Lower lobe of right lung (tissue), 2 donors: ENCODE measurements at places on chromosomes 16 and 17. TPM values are rescaled to one million over a fixed set of nuclear protein-coding genes. Genes with fewer than 3 reads are reported as not detected.

The GP2 gene
- 0.18 TPM for total RNA-seq

The KRTAP4-1 gene
- total RNA-seq = not detected

The DVL2 gene
- 46.4 TPM for total RNA-seq

The TMEM88 gene
- 12.0 TPM for total RNA-seq

The DBNDD1 gene
- 4.2 TPM for total RNA-seq

- DNase-seq = no peak
These were observed 26.1 kb upstream of the JPT2 start for GRCh38 chr16:1651974-1652312.

DNA sequence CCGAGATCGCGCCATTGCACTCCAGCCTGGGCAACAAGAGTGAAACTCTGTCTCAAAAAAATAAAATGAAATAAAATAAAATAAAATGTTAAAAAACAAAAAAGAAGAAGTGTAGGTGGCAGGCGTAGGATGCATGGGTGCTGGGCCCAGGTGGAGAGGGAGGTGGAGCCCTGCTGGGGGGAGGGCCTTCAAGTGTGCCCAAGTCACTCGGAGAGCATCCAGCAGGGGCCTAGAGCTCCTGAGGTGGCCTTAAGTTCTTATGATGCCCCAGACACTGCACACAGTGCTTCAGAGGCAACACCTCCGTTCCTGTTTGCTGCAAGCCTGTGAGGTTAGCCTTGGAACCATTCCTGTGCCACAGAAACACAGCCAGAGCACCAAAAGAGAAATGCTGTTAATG lies 23.2 kb downstream of the IL4R start:
- peak; percentile 29 for DNase-seq

DNA sequence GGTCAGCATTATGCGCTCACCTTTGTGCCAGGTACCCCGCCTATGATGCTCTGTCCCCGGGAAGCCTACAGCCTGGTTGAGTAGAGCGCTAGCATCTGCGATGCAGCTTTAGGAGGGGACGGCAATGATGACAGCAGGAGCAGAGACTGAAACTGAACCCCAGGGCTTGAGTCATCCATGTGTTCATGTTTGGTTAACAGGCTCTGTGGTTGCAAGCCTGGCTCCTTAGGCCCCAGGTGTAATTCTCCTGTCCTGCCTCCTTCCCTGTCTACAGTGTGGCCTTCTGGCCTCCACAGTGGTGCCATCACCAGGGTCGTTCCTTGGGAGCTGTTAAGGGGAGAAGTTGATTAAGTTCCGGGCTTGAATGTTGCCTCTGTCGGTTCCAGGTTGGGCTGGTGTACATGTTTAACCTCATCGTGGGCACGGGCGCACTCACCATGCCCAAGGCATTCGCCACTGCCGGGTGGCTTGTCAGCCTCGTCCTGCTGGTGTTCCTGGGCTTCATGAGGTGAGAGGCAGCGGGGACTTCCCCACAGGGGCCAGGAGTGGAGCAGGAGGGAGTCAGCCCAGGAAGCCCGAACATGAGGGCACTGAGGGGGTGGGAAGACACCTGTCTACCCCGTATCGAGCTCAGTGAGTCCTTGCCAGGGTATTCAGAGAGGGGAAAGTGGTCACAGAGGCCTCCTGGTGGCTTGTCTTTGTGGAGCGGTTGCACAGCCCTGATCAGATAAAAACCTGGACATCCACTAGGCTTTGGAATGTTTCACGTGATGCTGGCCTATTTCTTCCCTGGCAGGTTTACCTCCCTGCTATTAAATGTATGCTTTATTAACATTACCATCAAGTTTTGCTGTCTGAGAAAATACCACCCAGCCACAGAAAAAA lies 9.2 kb upstream of the NAT9 start:
- no peak for DNase-seq

DNA sequence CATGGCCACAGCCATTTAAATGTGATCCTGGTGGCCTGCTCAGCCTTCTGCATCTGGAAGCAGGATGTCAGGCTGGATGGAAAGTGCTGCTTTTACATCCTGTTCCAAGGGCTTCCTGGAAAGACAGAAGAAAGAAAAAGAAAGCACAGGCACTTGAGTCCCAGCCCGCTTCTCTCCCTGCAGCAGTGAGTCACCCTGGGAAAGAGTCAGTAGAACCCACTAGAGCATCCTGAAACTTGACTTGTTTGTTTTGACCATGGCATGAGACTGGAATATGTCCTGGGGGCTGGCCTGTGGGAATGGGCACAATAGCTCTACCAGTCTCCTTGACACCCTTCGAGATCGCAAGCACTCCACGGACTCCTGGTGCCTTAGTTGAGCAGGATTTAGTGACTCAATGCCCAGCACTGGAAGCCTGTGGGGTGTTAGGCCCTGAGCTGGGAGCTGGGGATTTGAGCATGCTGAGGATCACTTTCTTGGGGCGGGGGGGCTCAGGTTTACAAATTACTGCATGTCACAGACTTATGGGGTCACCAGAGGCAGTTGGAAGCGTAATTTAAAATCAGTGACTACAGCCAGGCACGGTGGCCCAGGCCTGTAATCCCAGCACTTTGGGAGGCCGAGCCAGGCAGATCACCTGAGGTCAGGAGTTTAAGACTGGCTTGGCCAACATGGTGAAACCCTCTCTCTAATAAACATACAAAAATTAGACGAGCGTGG lies 22.1 kb upstream of the GNA13 start:
- no peak for DNase-seq

DNA sequence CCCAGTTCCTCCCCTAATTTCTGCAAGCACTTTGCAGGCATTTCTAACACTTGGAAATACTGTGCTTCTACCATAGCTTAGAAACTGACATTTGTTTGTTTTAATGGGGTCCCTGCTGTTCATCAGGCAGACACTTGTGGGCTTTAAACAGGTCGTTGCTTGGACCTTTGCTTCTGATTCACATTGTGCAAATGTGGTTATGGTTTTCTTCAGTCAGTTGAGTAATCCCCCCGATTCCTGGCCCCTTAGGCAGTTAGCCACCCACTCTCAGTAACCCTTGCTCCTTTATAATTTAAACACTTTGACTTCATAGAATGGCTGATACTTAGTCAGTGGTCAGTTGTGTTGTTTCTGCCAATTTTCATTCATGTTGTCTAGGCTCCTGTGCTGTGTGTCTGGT lies 39.4 kb downstream of the SLC47A1 start:
- no peak for DNase-seq

DNA sequence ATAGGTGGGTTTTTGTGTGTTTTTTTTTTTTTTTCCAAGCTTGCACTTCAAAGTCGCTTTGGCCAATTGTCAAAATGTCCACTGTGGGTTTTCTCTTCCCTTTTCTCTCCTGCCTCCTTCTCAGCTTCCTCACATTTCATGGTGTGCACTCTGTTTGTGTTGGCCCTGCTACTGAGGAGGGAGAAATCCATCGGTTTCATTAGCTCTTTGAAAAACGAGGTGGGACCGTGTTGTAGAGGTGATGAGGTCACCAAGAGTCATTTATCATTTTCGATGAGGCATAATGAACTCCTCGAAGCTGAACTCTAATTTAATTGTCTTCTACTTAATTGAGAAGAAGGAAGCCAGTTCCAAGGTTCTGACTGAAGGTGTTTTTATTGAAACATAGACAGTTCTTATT lies 174.4 kb upstream of the TOX3 start:
- no peak for DNase-seq

- DNase-seq = no peak
These were observed 26.4 kb downstream of the CASKIN2 start for GRCh38 chr17:75488693-75489510.

- no peak for DNase-seq
These were observed 92.4 kb downstream of the HAPSTR1 start for GRCh38 chr16:9183682-9184353.

DNA sequence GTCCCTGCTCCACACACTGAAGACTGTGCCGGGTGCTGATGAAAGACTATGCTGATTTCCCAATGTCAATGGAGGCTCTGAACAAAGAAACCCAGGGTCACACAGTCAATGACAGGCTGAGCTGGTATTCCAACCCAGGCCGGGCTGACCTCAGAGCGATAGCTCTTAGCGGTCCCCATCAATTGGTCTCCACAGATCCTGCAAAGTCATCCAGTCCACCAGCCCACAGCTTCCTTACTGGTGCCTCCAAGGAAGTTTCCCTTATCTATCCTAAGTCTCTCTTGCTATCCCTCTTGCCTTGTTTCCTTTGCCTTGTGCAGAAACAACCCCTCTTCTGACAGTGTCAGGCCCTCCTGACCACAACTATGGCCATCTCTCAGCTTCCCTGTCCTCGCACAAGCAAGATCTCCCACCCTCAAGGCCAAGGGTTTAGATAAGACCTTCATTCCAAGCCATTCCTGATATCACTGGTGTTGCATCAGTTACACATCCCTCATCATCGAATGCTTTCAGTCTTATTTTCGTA lies 52.7 kb upstream of the KSR1 start:
- no peak for DNase-seq

- DNase-seq = no peak
These were observed 55.3 kb downstream of the AKAP1 start for GRCh38 chr17:57140316-57140715.

GRCh38 chr17:40069751-40070708 lies 7.3 kb downstream of the THRA start:
- no peak for DNase-seq

DNA sequence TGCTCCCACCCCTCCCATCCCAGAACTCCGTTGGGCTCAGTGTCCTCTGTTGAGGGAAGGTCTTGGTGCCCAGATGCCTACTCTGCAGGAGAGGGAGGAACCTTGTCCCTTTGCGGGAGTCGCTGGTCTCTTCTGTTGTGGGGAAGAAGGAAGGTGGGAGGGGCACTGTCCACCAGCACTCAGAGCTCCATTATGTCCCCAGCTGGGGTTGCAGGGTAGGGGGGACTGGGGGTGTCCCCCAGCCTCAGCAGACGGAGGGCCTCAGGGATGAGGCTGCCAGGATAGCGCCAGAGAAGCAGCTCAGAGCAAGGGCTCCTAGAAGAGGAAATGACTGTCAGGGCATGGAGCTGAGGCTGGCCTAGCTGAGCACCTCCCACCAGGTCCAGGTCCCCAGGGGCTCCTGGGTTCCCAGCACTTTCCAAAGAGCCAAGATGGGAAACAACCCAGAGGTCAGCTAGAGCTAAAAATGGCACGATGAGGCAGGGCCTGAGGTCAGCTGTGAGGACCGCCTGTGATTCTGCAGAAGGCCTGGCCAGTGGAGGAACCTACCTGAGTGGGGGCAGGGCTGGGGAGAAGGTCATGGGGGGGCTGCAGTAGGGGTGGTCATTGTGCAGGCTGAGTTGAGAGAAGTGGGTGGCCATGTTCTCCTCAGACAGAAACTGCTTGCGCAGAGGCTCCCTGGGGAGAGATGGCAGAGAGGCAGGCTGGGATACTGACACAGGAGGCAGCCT lies 893 bp downstream of the HCFC1R1 start:
- DNase-seq = no peak

DNA sequence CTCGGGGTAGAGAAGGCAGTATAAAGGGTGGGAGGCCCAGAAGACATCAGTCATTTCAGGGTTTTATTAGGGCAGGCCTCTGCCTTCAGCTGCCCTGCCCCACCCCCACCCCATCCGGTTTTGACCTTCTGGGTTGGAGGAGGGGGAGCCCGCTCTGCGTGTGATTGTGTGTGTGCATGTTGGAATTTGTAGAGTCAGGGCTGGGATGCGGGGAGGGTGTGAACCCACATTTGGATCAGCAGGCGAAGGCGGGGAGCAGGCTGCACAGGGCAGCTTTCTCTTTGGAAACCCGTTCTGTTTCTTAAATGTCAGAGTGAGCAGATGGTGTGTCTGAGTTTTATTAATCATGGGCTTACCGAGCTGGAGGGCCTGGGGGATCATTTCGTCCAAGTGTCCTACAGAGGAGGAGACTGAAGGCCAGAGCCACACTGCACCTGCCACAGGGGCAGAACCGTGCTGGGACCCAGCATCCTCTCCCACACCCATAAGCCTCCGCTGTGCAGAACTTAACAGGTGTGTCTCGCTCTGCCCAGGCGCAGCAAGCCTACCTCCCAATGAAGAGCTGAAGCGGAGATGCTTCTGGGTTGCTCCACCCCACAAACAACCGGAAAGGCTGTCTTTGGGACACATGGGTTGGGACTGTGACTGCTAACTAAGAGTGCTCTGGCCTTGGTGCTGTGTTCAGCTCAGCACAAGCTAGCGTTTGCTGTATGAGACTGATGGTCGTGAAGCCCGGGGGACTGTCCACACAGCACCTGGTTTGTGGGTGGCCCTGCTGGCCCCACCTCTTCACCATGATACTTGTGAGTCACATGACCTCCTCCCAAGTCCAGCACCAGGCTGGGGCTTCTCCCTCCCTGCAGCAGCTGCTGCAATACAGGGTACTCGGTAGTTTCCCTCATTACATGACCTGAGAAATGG lies 70.9 kb upstream of the GSE1 start:
- no peak for DNase-seq

- no peak for DNase-seq
These were observed 17.7 kb downstream of the HSD11B2 start for GRCh38 chr16:67448580-67448979.

DNA sequence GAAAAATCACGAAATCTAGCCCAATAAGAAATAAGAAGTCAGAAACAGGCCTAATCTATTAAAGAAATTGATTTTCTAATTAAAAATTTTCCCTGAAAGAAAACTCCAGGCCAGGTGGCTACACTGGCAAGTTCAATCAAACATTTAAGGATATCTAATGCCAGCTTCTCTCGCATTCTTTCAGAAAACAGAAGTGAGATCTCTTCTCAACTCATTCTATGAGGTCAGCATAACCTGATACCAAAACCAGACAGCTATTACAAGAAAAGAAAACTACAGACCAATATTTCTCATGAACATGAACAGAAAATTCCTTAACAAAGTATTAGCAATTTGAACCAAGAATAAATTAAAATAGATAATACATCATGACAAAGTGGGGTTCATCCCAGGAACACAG lies 52.4 kb downstream of the AXIN2 start:
- no peak for DNase-seq

DNA sequence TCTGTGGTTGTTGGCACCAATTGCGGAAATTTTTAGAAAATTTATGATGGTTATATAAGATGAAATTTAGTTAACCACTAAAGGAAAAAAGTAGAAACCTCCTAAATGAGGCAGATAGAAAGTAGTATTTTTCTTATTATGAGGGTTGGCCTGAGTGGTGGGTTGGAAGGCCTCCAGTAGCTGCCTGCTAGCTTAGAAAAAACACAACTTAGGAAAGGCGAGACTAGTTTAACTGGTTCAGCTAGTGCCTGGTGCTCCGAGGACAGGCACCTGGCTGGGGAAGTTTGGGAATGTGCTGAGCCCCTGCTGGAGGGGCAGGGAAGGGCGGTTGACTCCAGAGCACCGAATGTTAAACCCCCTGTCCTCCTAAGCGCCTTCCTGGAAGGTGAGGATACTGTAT lies 19.9 kb downstream of the LDHD start:
- DNase-seq = peak; percentile 62
